IMR-90 (cell line): ENCODE measurements at places on chromosomes 12 and 14. TPM values are rescaled to one million over a fixed set of nuclear protein-coding genes. Genes with fewer than 3 reads are reported as not detected.

DNA sequence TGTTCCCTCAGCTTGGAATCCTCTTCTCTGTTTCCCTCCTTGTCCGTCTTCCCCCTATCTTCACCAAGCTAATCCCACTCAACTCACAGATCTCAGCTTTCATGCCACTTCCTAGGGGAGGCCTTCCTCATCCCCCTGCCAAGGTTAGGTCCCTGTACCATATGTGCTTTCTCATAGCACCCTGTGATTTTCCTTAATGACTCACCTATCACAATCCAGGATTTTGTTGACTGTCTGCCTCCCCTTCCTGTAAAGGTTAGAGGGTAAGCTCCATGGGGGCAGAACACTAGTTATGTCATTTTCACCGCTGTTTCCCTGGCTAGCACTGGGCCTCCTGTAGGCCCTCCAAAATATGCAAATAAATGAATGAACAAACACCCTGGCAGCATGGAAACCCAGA lies 57.6 kb downstream of the CRADD start:
- peak; percentile 4 for DNase-seq

DNA sequence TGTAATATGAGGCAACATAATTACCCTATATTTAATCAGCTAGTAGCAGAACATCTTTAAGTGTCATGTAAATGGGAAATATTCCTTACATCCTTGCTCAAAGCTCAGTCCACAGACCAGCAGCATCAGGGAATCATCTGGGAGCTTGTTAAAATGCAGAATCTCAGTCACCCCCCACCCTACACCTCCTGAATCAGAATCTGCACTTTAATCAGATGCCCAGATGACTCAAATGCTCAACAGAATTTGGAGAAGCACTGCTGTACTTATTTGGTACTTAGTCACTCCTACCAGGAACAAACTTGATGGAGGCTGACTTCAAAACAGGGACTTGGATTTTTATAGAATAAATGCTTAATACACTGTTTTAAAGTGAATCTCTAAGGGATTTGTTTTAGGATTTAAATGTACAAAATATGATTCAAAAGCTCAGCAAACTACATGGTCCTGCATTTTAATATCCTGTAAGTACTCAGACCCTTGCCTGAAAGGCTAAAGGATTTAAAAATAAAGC lies 96.5 kb downstream of the ARMH4 start:
- DNase-seq, result no peak

- DNase-seq, result no peak
These were observed 84.9 kb downstream of the WSCD2 start for GRCh38 chr12:108213871-108214445.

- DNase-seq, result peak; percentile 96
These were observed 17.4 kb downstream of the FOXN3 start for GRCh38 chr14:89399594-89400068.

DNA sequence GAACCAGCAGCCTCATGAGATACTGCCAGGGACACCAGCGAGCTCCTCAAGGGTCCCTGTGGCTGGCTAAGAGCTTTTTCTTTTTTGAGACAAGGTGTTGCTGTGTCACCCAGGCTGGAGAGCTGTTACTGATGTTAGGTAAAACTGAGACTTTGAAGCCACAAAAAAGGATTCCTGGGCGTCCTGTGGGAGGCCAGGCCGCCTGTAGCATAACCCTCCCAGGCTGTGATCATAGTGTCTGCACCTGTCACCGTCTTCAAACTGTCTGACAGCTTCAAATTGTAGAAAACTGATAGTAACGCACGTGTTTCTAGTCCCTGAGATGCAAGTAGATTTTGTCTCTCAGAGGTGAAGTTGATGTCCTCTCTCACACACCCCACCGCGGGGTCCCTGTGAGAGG lies 4.1 kb downstream of the ZFYVE21 start:
- no peak for DNase-seq

- DNase-seq, result no peak
These were observed 307.2 kb downstream of the ATP23 start for GRCh38 chr12:58248599-58248998.

GRCh38 chr12:102990419-102990818 lies 32.9 kb downstream of the ASCL1 start:
- DNase-seq, result no peak

The EMP1 gene
- 137 and 570 TPM in 2 replicates for total RNA-seq

The ACSS3 gene
- 1.4 and 2.0 TPM in 2 replicates for total RNA-seq

DNA sequence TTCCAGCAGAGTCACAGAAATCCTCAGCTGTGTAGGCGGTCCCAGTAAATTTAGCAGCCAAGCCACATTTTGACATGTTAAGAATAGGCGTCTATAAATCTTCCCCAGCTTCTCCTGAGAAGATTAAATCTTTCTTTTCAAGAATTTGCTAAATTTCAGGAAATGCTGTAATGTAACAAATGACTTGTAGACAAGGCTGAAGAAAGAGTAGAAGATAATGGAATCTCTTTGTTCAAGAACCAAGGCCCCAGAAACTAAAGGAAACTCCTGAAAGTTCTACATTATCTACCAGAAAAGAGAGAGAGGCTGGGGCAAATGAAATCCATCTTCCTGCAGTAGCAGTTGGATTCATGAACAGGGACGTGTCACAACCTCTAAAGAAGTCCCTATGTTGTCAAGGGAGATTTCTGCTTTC lies 760.3 kb downstream of the NOVA1 start:
- DNase-seq, result no peak
